ENCODE measurements at places on chromosomes 13 and 19.

DNA sequence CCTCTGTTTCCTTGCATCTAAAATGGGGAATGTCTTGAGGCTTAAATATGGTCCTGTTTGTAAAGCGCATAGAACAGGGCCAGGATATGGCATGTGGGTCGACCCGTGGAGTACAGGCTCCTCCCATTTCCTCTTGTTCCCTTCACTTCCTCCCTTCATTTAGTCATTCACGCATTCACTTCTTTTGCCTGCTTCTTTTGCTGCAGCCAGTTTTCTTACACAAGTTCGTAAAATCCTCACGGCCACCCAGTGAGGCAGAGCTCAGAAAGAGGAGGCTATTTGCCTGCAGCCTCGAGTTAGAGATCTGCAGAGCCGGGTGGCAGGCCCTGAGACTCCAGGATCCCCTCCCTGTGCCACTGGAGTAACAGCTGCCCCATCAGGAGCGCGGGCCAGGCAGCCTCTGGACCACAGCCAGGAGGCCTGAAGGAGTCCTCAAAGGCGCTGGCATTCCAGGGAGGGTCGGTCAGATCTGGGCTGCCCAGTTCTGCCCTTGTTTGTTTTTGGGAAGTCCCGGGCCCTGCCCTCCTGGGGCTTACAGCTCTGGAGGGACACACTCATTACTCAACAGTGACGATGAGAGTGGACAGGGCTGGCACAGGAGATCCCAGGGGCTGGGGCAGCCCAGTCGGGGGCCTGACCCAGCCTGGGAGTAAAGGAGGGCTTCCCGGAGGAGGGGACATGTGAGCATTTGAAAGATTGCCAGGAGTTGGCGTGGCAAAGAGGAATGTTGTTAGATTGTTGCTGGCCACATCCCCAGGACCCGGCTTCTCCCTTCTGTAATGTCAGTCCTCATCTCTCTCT is 4.6 kb downstream of the PPP5C start:
- no peak for DNase-seq

DNA sequence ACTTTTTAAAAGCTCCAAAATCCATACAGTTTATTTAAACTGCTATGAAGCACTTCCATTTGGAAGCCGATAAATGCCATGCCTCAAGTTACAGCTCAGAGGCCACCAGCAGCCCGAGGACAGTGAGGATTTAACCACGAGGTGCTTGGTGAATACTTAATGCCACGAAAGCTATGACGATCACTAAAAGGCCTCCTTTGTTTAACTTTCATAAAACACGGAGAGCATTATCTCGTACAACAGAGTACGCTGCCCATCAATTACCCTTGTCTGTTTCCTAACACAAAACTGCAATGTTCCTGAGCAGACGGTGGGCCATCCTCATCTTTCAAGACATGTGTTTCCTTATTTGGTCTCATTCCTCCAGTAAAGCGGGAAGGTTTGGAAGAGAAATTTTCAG is 58.4 kb downstream of the PEPD start:
- no peak for DNase-seq

DNA sequence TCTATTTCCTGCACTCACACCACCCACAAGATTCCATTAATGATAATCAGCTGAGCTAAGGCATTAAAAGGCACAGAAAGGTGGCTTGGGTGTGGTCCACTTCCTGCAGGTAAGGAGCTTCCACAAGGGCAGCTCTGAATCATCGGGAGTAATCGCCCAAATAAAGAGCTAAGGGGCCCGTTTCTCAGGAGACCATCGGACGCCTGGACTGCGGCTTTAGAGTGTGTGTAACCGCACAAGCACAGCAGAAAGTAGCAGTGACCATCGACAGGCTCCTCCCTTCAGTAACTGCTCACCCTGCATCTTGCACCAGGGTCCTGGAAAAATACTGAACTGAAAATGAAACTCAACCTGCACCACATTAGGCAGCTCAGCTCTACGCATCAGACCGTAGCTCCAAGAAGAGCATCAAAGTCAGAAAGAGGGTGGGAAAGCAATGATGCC is 6.0 kb downstream of the STK24 start:
- DNase-seq = no peak

GRCh38 chr13:92952161-92952560 is 274.4 kb upstream of the GPC6 start:
- no peak for DNase-seq

DNA sequence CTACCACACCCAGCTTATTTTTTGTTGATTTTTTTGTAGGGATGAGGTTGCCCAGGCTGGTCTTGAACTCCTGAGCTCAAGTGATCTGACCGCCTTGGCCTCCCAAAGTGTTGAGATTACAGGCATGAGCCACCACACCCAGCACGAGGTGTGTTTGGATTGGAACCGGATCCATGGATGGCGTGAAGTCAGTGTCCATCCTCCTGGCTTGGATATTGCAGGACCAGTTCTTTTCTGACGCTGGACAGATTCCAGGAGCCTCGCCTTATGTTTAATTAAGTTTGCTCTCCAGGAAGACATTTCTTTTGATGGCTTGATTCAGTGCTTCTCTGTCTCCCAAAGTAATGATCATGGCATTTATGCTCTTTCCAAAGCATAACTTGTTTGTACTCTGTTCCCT is 14.4 kb upstream of the RFXAP start:
- DNase-seq = no peak

DNA sequence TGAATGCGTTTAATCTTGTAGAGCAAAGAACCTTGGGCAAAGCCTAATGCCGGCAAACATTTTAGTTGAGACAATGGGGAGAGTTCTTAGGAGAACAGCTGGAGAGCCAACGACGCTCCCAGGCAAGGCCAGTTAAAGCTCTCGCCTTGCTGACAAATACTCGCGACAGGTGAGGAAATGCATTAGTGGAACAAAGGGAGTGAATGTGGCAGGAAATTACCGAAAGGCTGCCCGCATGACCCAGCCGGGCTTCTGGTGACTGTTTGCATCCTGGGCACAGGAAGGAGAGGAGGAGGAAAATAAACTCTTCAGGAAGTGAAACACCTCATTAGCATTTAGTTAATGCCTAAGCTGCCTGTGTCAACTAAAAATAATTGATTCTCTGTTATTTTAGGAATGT is 74.6 kb downstream of the SHISA2 start:
- DNase-seq = peak; percentile 59

- DNase-seq = no peak
Measured at GRCh38 chr13:25920277-25920676, 131.5 kb downstream of the SHISA2 start.

- no peak for DNase-seq
Measured at GRCh38 chr13:110921695-110922094, 6.8 kb upstream of the ANKRD10 start.

GRCh38 chr13:102770435-102770834 is 3.2 kb downstream of the TEX30 start:
- DNase-seq = no peak

Measured in right kidney (tissue), 9 donors.